ENCODE measurements at places on chromosomes 4 and X. TPM values are rescaled to one million over a fixed set of nuclear protein-coding genes. Genes with fewer than 3 reads are reported as not detected.

GRCh38 chr4:75470738-75471137 lies 43.5 kb downstream of the RCHY1 start:
- DNase-seq, result no peak

DNA sequence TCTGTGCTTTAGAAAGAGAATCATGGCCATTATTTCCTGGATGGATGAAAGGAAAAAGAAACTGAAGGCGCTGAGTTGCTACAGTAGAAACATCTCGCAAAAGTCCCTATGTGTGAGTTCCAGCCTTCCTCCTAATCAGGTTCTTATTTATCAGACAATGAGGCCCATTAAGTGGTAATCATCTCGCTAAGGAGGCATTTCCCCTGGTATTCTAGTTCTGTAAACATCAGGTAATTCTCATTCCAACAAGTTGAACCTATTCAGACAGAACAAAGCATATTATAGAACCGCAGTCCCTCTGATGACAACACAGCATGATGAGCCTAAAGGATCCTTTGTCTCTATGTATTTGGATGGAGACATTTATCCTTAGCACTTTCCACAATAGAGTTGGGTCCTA lies 205.7 kb upstream of the MAOA start:
- DNase-seq, result no peak

DNA sequence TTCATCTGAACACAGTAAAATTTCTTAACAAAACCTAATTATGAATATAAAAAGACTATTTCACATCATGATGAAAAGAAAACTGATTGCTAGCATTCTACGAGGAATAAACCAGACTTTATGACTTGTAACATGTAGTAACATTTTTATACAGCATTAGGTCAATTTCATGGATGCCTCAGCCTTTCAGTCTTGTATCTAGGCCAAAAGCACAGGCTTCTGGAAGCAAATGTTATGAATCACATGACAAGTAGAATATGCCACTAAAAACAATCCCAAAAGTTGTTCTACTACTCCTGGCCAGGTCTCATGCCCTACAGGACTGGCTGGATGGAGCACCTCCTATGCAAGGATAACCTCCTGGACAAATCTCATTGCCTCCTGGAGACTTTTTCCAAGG lies 101.2 kb downstream of the ARHGAP6 start:
- DNase-seq, result no peak

- no peak for DNase-seq
Observed at GRCh38 chr4:28179126-28179525, 1318.5 kb downstream of the STIM2 start.

DNA sequence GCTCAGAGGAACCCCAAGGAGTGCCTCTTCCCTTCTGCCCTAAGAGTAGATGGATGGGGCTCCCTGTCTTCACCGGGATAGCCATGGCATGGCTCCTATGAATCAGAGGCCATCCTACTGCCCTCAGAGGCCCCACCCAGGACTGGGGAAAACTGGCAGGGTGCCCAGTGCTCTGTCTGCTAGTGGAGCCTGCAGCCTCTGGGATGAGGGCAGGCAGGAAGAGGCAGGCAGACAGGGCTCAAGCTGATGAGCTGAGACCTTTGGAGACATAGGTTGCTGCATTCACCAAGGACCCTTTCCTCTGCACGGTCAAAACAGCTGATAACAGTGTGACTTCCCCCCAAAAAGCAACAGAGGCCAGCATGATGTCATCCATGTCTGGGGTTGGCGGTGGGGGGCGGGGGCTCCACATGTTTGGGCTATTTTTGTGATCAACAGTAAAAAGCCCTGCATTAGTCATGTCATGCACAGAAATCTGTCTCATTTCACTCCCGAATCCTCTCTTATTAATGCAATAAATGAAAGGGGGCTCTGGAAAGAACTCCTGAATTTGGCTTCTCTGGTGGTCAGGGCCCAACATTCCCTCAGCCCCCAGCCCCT lies 207.6 kb upstream of the MAMLD1 start:
- no peak for DNase-seq

GRCh38 chr4:101232074-101232776 lies 115.1 kb downstream of the PPP3CA start:
- DNase-seq, result peak; percentile 38

- no peak for DNase-seq
Observed at GRCh38 chrX:136166221-136166855, 19.0 kb downstream of the FHL1 start.

- DNase-seq, result no peak
Observed at GRCh38 chrX:118528071-118528737, 32.6 kb downstream of the DOCK11 start.

- no peak for DNase-seq
Observed at GRCh38 chrX:149570668-149571067, 16.6 kb downstream of the MAGEA9B start.

DNA sequence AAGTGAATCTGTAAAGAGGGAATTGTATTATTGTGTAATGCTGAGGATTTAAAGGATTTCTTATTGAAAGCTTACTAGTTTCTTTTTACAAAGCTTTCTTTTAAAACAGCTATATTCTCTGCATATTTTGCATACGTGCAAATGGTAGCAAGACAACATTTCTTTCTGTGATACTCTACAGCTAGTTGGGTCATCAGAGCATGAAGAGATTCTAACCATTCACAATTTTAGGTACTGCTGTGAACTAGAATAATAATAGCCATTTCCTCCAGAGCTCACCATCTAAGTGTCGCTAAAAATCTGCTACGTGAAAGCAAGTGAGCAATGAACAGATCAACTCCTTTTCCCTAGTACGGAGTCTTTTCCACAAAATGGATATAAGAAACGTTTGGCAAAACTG lies 37.3 kb downstream of the ARHGAP6 start:
- no peak for DNase-seq

DNA sequence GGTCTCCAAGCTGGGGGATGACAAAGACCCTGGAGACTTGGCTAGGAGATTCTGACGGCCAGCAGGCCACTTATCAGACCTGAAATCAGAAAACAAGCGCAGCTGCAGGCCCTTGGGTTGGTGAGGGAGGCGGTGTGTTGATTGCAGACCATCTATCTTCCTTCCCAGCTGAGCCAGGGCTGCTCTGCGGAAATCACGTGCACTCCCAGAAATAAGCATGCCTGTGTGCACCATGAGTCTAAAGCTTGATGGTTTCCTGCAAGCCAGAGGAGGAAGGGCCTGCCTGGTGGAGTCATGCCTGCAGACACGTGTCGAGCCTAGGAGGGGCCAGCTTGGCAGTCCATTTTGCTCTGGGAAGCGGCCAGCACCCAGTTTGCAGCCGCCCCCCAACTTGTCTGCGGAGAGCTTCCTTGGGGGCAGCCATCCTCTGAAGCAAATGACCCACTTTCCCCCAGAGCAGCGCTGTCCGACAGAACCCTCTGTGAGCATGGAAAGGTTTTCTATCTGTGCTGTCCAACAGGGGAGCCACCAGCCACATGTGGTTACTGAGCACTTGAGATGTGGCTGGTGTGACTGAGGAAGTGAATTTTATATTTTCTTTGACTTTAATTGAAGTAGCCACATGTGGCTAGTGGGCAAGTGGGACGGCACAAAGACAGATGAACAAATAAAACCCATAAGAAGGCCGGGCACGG lies 175.7 kb upstream of the BCOR start:
- DNase-seq, result peak; percentile 76

DNA sequence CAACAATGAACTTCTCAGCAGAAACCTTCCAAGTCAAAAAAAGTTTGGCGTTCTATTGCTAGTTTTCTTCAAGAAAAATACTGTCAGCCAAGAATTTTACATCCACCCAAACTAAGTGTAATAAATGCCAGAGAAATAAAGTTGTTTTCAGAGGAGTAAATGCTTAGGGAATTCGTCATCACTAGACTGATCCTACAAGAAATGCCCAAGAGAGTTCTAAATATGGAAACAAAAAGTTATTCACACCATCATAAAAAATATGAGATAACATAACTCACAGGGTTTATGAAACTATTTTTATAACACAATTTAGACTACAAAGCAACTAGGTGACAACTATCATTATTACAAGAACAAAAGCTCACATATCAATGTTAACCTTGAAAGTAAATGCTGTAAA lies 259.5 kb upstream of the GABRA2 start:
- DNase-seq, result no peak

DNA sequence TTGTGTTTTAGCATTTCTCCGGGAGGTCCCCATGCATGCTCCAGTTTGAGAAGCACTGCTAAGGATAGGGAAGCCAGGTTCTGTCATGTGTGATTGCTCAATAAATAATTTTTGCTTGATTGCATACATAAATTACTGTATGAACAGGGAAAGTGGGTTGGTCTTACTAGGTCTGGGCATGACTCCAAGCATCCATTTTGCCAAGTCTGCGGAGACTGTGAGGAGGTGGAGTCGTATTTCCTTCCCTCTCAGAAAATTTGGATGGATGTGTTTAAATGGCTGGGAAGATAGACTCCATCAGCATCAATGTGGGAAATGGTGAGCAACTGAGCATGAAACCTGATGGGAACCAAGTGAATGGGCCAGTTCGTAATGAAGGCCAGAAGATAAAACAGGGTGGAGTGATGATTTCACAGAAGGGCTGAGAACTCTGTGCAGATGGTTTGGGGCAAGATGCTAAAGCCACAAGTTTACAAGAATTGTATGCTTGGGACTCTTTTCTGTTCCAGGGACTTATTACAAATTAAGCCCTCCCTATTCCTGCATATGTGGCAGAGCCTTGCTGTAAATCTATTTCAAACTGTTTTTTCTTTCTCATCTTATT lies 84.1 kb downstream of the NHS start:
- DNase-seq, result peak; percentile 77

DNA sequence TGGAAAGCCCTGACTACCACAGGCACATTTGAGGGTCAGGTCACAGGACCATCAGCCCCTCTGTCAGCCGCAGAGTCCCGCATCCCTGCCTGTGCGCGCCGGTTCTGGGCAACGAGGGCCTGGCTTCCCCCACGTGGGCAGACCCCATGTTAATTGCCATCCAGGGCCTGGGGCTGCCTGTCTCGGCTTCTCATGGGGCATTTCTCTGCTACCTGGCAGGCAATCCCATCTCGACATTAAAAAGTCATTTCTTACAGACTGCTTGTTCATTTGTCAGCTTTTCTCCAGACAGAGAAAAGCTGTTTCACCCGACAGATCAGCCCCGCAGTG lies 45.6 kb upstream of the SORCS2 start:
- DNase-seq, result no peak

DNA sequence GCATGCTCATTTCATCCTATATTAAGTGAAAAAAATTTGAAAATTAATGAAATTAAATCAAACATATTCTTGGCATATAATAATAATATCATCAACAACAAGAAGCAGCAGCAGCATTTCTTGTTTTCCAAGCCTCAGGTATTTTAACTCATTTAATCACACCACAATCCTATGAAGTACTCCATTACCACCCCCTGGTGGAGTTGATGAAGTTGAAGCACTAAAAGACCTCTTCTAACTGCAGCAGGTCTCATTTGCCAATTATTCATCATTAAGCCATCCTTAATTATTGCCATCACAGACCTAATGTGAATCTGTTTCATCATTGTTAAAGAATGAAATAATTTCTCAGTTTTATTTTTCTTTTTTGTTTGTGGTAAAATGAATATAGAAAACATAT lies 801.4 kb upstream of the GRID2 start:
- peak; percentile 4 for DNase-seq

DNA sequence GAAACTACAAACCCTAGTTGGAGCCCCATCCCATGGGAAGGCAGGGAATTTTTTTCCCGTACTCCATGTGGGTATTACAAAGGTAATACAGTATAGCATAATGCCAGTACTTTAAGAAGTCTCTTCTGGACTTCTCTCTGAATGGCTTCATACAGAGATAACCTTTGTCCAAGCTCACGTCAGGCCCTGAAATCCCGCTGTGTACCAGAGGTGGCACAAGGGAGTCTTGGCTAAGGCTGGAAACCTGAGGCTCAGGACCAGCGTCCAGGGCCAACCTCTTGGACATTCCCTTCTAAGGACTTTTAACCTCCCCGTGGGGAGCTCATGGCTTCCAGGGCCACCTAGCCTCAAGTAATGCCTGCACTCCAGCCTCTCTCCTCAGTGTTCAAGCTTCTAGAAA lies 338.9 kb upstream of the FAM241A start:
- no peak for DNase-seq

GRCh38 chr4:146333187-146333894 lies 119.0 kb downstream of the REELD1 start:
- no peak for DNase-seq

GRCh38 chr4:152392079-152392478 lies 143.8 kb downstream of the FBXW7 start:
- DNase-seq, result no peak

GRCh38 chr4:46993075-46994006 lies at the start of gene GABRA4:
TSS of gene GABRA4 (minus strand) at chr4:46993581. CDS start at chr4:46993424, 157 bp downstream.
- DNase-seq, result peak; percentile 45

GRCh38 chr4:144985014-144985413 lies 113.0 kb downstream of the ANAPC10 start:
- no peak for DNase-seq

DNA sequence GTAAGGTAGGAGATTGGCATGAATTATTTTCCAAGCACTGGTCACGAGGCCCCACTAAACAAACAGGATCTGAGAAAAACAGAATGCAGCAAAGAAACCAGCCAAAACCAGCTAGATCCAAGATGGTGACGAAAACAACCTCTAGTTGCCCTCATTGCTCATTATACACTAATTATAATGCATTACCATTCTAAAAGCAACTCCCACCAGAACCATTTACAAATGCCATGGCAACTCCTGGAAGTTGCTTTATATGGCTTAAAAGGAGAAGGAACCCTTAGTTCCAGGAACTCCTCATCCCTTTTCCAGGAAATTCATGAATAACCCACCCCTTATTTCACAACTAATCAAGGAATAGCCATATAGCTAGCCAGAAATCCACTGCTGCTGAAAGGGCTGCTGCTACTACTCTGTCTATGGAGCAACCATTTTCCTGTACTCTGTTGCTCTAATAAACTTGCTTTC lies 69.3 kb downstream of the ABCB7 start:
- peak; percentile 27 for DNase-seq

DNA sequence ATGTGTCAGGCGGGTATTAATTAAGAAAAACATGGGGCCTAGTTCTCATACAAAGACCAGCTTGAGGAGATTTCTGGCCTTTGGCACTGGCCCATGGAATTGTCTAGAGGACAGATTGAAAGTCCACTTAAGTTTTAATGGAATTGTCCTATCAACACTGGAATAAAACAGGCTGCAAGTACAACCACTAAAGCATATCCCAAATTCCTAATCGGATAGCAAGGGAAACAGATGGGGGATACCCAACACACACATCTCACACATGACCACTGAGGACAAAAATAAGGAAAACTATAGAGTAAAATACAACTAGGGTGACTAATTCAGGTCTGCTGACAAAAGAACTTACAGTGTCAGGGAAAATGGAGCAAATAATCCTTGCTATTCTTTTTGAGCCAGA lies 167.8 kb downstream of the GASK1B start:
- peak; percentile 25 for DNase-seq

Gene NXF2B
- total RNA-seq, result not detected

Gene FAM9B
- not detected for total RNA-seq

Gene MAGEH1
- 16.9 TPM for total RNA-seq

Gene TRPC5OS
- not detected for total RNA-seq

Gene TMEM150C
- total RNA-seq, result 6.7 TPM

Gene IL9R
- 3.5 TPM for total RNA-seq

Gene PNMA6A
- not detected for total RNA-seq

Gene CT45A10
- not detected for total RNA-seq

Gene CRMP1
- 2.7 TPM for total RNA-seq

Gene UPF3B
- total RNA-seq, result 10.7 TPM

Gene IL2
- not detected for total RNA-seq

Gene RHOXF2B
- total RNA-seq, result not detected

Gene DRD5
- not detected for total RNA-seq

Gene HERC5
- 4.1 TPM for total RNA-seq

Gene EPGN
- total RNA-seq, result 0.87 TPM

Gene FAM156B
- total RNA-seq, result 16.5 TPM

Gene CFAP47
- not detected for total RNA-seq

All from stomach (tissue), 19 donors.